ENCODE measurements at places on chromosomes 6 and 20. TPM values are rescaled to one million over a fixed set of nuclear protein-coding genes. Genes with fewer than 3 reads are reported as not detected.

GRCh38 chr20:64277571-64278316 lies 22.2 kb downstream of the PCMTD2 start:
- no peak for DNase-seq

DNA sequence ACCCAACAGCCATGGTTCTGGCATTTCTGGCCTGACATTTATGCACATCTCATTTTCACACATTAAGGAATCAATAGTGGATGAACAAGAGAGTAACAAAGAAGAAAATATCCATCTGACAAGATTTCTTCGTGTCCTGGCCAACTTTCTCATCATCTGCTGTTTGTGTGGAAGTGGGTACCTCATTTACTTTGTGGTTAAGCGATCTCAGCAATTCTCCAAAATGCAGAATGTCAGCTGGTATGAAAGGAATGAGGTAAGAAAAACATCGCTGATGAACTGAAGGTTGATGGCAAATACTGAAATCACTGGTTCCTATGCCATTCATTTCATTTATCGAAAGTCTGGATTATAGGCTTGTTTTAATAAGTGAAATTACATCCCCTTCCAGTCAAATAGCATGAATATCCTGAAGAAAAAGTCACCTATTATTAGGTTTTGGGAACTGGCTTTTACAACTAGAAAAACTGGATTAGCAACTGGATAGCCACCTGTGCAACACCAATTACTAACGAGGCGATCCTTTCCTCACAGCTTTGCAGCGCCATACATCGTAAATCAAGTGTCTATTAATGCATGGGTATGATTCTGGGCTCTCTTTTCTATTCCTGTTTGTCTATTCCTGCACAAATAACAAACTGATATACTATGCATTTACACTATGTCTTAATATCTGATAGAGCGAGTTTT lies 50.2 kb upstream of the NOP56 start:
- DNase-seq: no peak

- DNase-seq: no peak
These were observed 246.8 kb downstream of the MYLK4 start for GRCh38 chr6:2503816-2504494.

- DNase-seq: peak; percentile 83
These were observed at the start of gene RAE1 for GRCh38 chr20:57351042-57351783. RAE1 (plus strand) TSS chr20:57351255; CDS start chr20:57354039, 2,784 bp downstream.

DNA sequence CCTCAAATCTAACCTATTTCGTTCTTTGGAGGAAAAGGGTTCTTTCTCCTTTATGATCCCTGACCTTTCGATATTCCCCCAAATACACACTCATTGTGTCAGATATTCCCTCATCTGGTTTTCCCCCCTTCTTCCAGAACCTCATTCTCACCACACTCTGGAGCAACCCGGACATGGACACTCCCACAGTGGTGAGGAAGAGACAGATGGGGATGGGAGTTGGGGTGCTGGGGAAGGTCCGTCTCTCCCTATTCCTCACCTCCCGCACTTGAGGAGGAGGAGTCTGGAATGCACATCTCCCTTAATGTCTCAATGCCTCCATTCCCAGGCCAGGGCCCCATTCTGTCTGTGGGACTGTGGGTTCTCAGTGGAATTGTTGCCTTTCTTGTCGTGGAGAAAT lies 1.3 kb downstream of the SLC39A7 start:
- no peak for DNase-seq

The SGK1 gene
- 100 TPM for total RNA-seq

The ETV7 gene
- total RNA-seq: not detected
